NCI-H1092 treated with DMSO at 0.1 percent for 48 hours (cell line): ENCODE measurements at places on chromosomes 3 and 15.

GRCh38 chr3:37291275-37291700 is 116.9 kb upstream of the LRRFIP2 start:
- no peak for DNase-seq

DNA sequence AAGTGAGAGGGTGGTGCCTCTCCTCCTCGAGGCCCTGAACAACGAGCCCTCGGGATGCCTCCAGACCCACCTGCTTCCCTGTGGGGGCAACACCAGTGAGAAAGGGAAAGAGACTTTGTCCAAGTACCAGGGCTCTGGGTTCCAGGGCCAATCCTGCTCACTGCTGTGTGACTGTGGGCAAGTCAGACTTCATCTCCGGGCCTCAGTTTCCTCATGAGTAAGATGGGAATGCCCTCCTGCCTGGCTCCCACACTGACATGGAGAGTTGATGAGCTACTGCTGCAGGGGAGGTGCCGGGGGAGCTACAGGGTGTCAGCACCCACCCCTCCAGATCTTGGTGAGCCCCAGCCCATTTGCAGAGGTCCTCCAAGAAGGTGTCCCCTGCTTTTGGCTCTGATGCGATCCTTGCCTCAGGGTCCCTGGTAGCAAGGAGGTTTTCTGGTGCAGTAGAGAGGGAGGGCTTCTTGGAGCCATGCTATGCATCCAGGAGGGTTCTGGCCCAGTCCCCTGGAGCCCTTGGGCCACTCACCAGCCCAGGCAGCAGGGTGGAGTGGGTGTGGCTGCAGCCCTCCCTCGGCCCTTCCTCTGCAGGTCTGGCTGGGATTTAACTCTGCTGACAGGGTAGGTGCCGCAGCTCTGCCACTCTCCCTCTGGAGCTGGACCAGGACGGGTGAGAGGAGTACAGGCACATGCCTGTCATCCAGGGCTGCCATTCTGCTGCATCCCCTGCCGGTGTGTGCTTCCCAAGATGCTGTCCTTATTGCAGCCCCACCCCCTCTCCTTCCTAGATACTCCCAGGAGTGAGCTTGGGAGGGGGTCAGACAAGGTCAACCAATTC is 26.9 kb downstream of the LOXL1 start:
- DNase-seq, result no peak

DNA sequence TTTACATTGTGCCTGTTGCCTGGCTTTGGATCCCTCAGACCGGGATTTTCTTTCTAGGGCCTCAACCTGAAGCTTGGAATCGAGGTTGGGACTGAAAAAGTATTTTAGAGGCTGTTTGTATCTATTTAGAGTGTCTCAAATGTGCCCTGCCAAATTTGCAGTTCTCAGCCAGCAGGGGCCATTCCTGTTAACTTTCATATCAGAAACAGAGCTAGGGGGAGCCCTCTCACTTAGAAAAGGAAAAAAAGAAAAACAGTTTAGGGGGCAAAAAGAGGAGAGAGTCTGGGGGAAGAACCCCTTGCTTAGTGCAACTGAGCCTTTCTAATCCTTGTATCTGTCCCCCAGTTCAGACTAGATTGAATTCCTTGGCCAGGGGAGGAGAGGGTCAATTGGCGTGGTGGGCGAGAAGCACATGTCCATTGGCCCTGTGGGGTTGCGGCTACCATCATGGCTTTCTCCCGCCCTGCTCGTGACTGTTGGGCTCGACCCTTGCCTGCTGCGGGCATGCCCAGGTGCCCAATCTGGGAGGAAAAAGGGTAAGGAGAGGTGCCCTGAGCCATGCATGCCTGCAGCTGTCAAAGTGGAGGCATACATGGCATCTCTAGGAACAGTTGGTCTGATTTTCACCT is 101.6 kb downstream of the CFAP44 start:
- DNase-seq, result no peak

GRCh38 chr3:50611464-50612233 is at the start of gene CISH:
CISH (minus strand) TSS chr3:50611774; CDS start chr3:50611650, 124 bp downstream.
- peak; percentile 83 for DNase-seq

- DNase-seq, result no peak
These were observed 35.4 kb downstream of the CP start for GRCh38 chr3:149186219-149186618.
